ENCODE measurements at places on chromosomes 5 and 9. TPM values are rescaled to one million over a fixed set of nuclear protein-coding genes. Genes with fewer than 3 reads are reported as not detected.

GRCh38 chr9:1219284-1219683, 169.1 kb downstream of the DMRT2 start:
- H3K4me1 ChIP-seq: no peaks in the 10 kb centered on the region
- H3K27ac ChIP-seq: no peak overlapping the region
- DNase-seq: no peak
- no peaks in the 10 kb centered on the region for H3K36me3 ChIP-seq
- no peaks in the 10 kb centered on the region for H3K27me3 ChIP-seq
- no peak overlapping the region for H3K4me3 ChIP-seq

DNA sequence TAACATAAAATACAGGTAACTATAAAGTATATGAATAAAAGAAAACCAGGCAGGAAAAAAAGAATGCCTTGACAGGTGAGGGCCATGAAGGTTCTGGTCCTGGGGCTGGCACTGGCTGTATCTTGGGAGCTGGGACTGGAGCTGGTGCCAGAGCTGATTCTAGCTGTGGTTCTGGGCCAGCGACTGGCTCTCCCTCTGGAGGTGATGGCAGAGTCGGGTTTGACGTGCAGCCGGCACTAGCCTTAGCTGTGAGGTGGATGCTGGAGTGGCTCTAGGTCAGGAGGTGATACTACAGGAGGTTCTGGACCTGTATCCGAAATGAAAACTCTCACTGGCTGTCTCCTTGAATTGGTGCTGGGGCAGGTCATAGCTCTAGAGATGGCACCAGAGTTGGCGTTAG, 22.3 kb downstream of the OBP2B start:
- H3K27me3 ChIP-seq: no peaks in the 10 kb centered on the region
- H3K4me1 ChIP-seq: no peaks in the 10 kb centered on the region
- H3K4me3 ChIP-seq: no peak overlapping the region

GRCh38 chr9:84983749-84984148, 314.2 kb downstream of the NTRK2 start:
- H3K36me3 ChIP-seq: no peaks in the 10 kb centered on the region
- H3K27me3 ChIP-seq: no peaks in the 10 kb centered on the region
- no peaks in the 10 kb centered on the region for H3K4me1 ChIP-seq

- no peak overlapping the region for H3K4me3 ChIP-seq
- H3K27ac ChIP-seq: peak overlapping the region; percentile 41
- H3K27me3 ChIP-seq: no peaks in the 10 kb centered on the region
- peaks cover 42% of the 10 kb centered on the region for H3K36me3 ChIP-seq
- DNase-seq: no peak
These were observed 19.8 kb upstream of the TNIP1 start for GRCh38 chr5:151100681-151101080.

DNA sequence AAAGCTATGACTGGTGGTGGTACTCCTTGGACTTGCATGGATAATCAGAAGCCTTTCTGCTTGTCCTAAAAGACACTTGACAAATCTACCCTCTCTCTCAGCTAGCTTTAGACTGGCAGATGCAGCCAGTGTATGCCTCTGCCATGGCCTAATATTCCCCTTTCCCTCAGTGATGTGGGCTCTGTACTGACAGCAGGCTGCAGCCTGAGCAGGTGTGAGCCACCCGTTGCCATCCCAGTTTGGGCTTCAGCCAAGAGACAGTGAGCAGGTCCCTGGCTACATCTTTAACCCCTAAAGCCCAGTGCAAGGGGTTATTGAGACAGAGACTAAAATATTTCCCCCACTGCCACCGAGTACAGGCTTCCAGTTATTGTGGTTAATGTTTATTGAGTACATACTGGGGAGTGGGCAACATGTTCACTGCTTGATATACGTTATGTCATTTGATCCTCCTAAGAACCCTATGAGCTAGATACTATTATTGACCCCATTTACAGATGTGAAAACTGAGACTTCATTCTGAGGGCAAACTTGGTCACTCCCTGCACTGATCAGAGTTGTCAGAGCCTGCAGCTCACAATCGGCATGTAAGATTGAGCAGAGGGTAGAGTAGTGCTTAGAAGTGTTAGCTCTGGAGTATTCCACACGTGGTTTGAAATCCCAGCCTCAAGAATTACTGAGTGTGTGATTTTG, 254.2 kb downstream of the ARHGAP26 start:
- no peaks in the 10 kb centered on the region for H3K27me3 ChIP-seq
- no peak overlapping the region for H3K4me3 ChIP-seq
- no peak overlapping the region for H3K27ac ChIP-seq
- no peak for DNase-seq

- H3K4me3 ChIP-seq: no peak overlapping the region
- H3K27ac ChIP-seq: no peak overlapping the region
- DNase-seq: no peak
- no peaks in the 10 kb centered on the region for H3K36me3 ChIP-seq
- H3K27me3 ChIP-seq: no peaks in the 10 kb centered on the region
These were observed 198.3 kb downstream of the SREK1 start for GRCh38 chr5:66342341-66342880.

DNA sequence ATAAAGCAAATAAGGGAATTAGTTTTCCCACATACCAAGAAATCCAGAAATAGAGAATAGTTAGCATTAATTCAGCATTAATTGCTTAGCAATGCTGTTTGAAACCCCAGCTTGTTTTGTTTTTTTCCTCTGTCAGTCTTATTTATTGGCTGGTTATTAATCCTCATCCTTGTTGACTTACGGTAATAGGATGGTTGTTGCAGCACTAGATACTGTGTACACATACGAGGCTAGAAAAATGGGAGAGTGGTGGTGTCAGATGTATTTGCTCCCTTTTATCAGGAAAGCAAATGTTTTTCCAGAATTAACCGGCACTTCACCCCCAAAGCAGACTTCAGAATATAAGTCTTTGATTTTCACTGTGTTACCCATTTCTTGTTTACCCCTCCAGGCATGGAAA, 60.4 kb downstream of the ERBIN start:
- no peak overlapping the region for H3K27ac ChIP-seq
- H3K4me3 ChIP-seq: no peak overlapping the region
- no peaks in the 10 kb centered on the region for H3K36me3 ChIP-seq
- H3K4me1 ChIP-seq: no peaks in the 10 kb centered on the region

DNA sequence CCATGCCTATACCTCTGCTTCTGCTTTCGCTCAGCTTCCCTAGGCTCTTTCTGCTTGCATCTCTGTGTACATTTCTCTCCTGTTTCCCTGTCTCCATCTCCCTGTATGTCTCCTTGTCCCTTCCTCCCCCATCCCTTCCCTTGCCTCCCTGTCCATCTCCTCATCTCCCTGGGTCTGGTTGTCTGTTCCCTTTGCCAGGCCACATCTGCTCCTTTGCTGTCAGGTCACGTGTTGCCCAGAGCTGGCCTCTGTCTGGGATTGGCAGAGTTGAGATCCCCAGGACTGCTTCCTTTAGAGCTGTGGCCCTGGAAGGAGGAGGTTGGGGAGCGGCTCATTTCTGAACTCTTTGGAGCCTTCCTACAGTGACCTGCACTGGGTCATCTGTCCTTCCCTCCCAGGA, 31.8 kb upstream of the PTGS1 start:
- H3K27ac ChIP-seq: no peak overlapping the region
- no peaks in the 10 kb centered on the region for H3K27me3 ChIP-seq
- DNase-seq: no peak
- no peaks in the 10 kb centered on the region for H3K36me3 ChIP-seq
- H3K4me1 ChIP-seq: no peaks in the 10 kb centered on the region

DNA sequence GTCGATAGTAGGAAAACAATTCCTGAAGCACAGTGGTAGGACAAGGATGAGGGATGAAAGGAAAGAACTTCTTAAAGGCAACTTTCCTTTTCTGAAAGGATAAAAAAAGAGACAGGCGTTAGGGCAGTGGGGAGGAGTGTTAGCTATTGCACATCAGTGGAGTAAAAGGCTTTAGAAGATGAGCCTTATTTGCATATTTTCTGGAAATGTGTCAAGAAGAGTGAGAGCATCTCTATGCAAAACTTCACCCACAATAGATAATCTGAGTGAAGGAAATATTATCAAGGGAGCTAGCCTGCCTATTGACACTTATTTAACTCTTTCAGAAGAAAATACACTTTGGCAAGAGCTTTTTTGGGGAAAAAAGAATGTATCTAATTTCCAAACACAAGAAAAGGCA, 151.6 kb downstream of the MACIR start:
- no peaks in the 10 kb centered on the region for H3K27me3 ChIP-seq
- H3K36me3 ChIP-seq: no peaks in the 10 kb centered on the region
- H3K4me1 ChIP-seq: no peaks in the 10 kb centered on the region
- H3K4me3 ChIP-seq: no peak overlapping the region
- no peak overlapping the region for H3K27ac ChIP-seq
- no peak for DNase-seq

- DNase-seq: no peak
- no peaks in the 10 kb centered on the region for H3K27me3 ChIP-seq
- H3K4me3 ChIP-seq: no peak overlapping the region
- no peaks in the 10 kb centered on the region for H3K36me3 ChIP-seq
These were observed 95.7 kb upstream of the ALDH1B1 start for GRCh38 chr9:38296807-38297206.

DNA sequence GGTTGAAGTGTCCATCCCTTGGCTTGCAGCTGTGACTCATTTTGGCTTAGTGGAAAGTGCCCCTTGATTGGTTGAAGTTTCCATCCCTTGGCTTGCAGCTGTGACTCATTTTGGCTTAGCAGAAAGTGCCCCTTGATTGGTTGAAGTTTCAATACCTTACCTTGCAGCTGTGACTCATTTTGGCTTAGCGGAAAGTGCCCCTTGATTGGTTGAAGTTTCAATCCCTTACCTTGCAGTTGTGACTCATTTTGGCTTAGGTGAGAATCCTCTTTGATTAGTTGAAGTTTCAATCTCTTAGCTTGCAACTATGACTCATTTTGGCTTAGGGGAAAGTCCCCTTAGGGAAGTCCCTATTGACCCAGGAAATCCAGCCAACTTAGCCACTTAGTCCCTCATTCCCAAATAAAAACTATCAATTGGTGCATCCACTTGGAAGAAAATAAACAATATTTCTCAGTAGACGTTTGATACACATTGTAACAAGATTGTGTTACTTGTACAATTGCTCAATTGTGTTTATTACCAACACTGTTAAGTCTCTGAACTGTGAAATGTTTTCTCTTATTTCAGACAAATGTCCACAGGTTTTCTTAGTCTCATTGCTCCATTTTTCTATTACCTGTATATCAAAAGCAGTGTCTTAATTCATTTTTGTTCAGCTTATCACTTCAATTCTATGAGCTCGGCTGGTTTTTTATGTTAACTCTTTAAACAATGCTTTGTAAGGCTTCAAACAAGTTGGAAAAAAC, 2308.8 kb upstream of the ACO1 start:
- no peaks in the 10 kb centered on the region for H3K4me1 ChIP-seq
- no peaks in the 10 kb centered on the region for H3K36me3 ChIP-seq
- no peaks in the 10 kb centered on the region for H3K27me3 ChIP-seq
- no peak overlapping the region for H3K4me3 ChIP-seq
- DNase-seq: no peak
- no peak overlapping the region for H3K27ac ChIP-seq

DNA sequence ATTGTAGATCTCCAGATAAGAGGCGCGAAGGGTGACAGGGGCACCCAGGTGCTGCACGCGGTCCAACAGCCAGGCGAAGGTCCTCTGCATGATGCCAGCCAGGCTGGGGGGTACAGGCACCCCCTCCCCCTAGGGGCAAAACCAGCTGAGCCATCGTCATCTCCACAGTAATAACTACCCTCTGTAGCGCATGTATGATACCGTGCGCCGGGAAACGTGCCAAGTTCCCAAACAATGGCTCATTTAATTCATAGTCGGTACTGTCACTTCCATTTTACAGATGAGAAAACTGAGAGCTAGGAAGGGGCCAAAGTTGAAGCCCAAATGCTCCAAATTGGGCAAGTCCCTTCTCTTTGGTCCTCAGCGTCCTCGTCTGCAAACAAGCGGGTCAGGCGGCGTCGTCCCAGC, 1.5 kb downstream of the KIF12 start:
- H3K27me3 ChIP-seq: peaks cover 4% of the 10 kb centered on the region
- H3K4me1 ChIP-seq: peaks cover 3% of the 10 kb centered on the region
- no peak for DNase-seq
- H3K27ac ChIP-seq: no peak overlapping the region
- H3K4me3 ChIP-seq: peak overlapping the region; percentile 66
- H3K36me3 ChIP-seq: no peaks in the 10 kb centered on the region

The ACTL7B gene
- not detected for total RNA-seq

The SYK gene
- total RNA-seq: 3.2 TPM

The GNE gene
- total RNA-seq: 7.2 TPM

The RNF183 gene
- not detected for total RNA-seq

The ENG gene
- total RNA-seq: 675 TPM

The NPR2 gene
- total RNA-seq: 7.3 TPM

The ACTBL2 gene
- not detected for total RNA-seq

The NDST1 gene
- total RNA-seq: 71.5 TPM

The COL15A1 gene
- 58.6 TPM for total RNA-seq

The RPS14 gene
- total RNA-seq: 1,928 TPM

Measured in ascending aorta (tissue), 2 donors.